ENCODE measurements at places on chromosomes 7 and 10.
A peak's percentile ranks its signal among the peaks of the same experiment; 100 is the strongest.

DNA sequence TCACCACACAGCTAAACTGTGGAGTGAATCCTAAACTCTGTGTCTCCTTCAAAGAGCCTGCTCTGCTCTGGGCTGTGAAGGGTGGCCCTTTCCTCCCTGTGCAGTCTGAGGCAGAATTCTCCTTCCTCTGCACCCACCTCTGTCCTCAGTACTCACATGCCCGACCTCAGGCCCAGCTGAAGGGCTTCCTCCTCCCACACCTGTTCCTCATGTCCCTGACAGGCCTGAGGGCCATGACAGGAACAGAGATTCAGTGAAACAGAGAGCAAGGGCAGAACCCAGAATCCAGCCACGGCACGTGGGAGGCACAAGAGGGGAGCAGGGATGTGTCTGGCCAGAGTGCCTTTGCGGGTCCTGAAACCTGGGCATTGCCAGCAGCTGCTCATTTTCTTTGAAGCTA is 13.9 kb downstream of the CREB3L2 start:
- DNase-seq, result peak; percentile 86

DNA sequence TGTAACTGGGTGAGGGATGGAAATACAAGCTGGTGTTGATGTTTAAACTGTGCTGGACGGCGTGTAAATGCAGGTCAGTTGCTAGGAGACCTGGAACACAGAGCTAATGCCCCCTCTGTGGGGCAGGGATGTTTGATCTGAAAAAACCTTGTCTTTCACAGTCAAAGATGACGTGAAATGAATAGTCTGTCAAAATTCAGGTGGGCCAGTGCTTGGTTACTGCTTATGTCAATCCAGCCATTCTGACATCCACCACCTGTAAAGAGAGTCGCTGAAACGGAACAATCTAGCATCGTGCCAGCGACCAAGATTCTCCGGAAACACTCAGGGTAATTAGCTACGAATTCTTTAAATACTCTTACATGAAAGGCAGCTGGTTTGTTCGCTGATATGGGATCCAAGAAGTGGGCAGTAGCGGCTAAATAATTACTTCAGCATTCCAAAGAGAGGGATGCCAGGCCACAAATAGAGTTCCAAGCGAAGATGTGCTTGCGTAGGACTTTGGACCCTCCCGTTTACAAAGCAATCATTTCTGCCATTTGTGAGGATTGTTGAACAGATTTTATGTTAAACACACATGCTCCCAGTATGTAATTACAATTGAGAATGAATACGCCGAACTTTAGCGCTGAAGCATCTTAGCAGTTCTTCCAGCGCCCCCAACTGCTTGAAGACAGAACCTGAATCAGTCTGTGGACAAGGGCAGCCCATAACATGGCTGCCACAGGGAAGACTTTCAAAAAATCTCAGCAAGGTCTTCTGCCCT is 7.3 kb upstream of the ASB4 start:
- DNase-seq, result no peak

- no peak for DNase-seq
Measured at GRCh38 chr10:63388421-63389031, 77.3 kb downstream of the JMJD1C start.

GRCh38 chr7:12737836-12738235 is 50.4 kb downstream of the ARL4A start:
- DNase-seq, result no peak

- no peak for DNase-seq
Measured at GRCh38 chr10:114402233-114402632, 2.1 kb downstream of the AFAP1L2 start.

DNA sequence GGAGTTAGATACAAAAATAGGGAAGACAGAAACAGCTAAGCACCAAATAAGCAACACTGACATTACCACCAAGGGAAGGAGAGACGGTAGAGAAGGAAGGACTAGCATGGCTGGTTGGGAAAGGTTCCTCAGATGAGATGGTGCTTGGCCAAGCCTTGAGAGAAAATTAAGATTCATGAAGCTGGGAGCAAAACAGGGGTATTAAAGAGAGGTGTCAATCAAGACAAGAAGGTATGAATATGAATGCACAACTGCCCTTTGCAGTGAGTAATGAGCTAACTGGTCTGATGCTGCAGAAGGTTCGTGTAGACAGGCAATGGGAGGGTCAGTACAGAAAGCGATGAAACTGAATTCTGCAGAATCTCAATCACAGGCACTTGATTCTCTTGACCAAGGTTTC is 67.7 kb downstream of the SLC37A3 start:
- DNase-seq, result no peak

GRCh38 chr10:77045085-77045484 is 592.5 kb downstream of the KCNMA1 start:
- DNase-seq, result no peak

GRCh38 chr10:126137562-126138221 is 241.3 kb downstream of the FANK1 start:
- no peak for DNase-seq

DNA sequence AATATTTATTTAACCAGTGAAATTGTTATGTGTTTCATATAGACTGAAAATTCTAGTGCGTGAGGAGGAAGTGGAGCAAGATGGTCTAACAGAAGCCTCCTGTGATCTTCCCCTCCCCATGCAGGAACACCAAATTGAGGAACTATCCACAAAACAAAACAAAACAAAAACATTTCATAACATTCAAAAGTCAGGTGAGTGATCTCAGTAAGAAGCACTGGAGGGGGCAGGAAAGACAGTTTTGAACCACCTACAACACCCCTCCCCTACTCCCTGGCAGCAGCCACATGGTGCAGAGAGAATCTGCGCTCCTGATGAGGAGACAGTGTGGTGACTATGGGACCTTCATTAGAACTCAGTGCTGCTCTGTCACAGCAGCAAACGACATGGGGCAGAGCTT is 221.9 kb upstream of the SEMA3C start:
- DNase-seq, result peak; percentile 81

- DNase-seq, result no peak
Measured at GRCh38 chr10:2917926-2918325, 149.4 kb upstream of the PFKP start.

- DNase-seq, result no peak
Measured at GRCh38 chr10:111747751-111748150, 435.8 kb downstream of the GPAM start.

GRCh38 chr7:73369009-73369408 is 41.0 kb downstream of the FKBP6 start:
- no peak for DNase-seq

All from inflammatory macrophage (primary cell).